Activated CD4-positive, alpha-beta T cell treated with anti-CD3 and anti-CD28 coated beads, Interleukin-2, amount 50 U/mL, for 1 hour (primary cell): ENCODE measurements at places on chromosomes 16 and 17.

- no peak for DNase-seq
These were observed 6.5 kb upstream of the CDH5 start for GRCh38 chr16:66359811-66360608.

- DNase-seq: peak; percentile 89
These were observed 117.8 kb upstream of the CDC42EP4 start for GRCh38 chr17:73429440-73430164.

DNA sequence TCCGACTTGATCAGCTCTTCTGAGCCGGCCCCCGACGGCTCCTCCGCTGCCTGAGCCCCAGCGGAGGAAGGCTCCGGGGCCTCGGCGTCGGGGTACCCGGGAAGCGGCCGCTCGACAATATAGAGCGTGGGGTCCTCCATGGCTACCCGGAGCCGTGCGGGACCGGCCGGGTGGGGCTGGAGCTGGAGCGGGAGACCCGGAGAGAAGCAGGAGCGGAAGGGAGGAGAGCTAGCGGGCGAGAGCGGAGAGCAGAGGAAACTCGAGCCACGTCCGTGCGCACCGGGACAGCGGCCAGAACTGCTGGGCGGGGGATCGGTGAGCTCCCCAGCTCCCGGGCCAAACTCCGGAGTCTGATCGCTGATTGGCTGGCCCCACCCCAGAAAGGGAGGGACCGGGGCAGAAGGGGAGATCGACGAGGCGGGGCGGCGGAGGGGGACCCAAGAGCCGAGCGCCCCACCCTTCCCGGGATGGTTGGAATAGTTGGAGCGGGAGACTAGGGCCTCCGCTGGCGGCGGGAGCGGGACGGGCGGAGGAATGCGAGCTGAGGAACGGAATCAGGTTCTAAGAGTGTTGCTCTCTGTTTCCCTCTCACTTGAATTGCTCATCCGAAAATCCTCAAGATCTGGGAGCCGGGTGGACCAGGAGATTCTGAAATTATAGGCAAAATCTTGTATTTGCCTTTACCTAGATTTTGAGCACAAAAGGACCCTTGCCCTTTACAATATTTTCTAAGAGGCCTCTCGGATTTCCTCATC is at the start of gene CAVIN1:
Gene CAVIN1, minus strand, starts transcription at position 299 of the 755 bp plus-strand sequence. Its CDS starts 159 bp downstream, at position 140.
- no peak for DNase-seq

DNA sequence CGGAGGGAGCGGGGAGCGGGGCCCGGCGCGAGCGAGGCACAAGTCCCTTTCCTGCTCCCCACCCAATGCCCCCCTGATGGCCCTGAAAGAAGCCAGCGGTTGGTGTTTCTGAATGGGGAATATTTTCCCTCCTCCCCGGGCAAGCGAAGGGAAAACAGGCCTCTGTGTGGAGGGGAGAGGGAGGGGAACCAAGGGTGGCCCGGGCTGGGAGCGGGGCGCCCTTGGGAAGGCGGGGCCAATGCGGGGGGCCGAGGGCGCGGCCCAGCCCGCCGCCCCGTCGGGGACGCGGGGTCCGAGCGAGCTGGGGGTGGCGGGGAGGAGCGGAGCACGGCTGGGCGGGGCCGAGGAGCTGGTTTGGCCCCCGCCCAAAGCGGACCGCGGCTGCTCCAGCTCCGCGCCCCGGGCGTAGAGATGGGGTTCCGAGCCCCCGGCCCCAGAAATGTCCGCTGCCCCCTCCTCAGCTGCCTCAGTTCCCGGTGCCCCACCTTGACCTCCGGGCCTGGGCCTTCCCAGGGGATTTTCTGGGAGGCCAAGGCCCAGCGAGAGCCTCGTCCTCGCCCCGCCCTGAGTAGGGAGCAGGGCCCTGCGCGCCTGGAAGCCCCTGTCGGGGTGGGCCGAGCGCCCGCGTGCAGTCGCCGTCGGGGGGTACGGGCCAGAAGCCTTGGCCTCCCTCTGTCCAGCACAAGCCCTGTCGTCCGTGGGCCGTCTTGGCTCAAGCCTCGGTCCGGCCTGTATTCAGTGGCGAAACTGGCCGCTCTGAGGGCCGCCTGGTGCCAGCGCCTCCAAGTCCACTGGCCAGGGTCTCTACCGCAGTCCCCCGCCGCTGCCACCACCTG is 3.9 kb upstream of the HEXIM1 start:
- DNase-seq: no peak

DNA sequence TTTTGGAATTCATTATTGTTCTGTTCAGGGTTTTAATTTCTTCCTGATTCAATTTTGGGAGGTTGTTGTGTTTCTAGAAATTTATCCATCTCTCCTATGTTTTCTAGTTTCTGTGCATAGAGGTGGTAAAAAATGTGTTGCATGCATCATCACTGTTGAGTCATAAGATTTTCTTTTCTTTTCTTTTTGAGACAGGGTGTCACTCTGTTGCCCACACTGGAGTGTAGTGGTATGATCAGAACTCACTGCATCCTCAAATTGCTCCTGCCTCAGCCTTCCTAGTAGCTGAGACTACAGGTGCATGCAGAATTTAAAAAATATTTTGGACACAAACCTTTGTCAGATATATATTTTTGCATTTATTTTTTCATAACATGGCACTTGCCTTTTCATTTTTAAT is 184.8 kb downstream of the BCAS3 start:
- DNase-seq: no peak

GRCh38 chr17:2797226-2797625 is 988 bp downstream of the RAP1GAP2 start:
- DNase-seq: no peak

- DNase-seq: no peak
These were observed 7.0 kb downstream of the ATPAF2 start for GRCh38 chr17:18031955-18032354.

DNA sequence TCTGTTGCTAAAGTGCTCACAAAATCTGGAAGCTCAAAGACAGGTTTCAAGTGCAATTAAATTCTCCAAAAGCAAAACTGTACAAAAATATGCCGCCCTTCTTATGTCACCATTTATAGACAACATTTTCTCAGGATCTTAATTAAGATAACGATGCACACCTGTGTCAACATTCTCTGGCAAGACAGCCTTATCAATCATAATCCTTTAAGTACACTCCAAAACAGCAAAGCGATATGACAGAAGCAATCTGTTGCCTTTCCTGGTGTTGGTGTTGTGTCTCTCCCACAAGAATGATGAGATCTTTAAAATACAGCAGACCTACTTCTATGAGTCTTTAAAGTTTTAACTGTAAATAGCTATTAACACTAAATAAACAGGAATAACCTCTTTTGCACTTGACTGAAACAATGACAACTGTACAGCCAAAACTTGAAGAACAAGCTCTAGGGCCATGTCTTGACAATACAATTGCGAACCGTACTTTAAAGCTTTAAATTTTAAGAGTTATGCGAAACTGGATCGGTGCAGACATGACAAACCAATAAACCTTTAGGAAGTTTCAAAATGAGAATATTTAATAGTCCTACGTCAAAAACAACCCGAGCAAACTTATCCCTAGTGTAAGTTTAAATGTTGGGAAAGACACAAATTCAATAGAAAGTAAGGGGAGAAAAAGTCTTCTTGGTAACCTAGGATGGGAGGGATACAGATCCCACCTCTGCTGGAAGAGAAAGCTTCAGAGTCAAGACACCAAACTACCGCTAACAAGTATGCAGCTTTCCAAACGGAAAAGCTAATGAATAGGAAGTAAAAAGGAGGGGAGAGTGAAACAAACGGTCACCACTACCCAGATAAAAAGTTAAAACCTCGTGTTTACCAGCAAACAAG is 3.3 kb upstream of the IRX5 start:
- no peak for DNase-seq

DNA sequence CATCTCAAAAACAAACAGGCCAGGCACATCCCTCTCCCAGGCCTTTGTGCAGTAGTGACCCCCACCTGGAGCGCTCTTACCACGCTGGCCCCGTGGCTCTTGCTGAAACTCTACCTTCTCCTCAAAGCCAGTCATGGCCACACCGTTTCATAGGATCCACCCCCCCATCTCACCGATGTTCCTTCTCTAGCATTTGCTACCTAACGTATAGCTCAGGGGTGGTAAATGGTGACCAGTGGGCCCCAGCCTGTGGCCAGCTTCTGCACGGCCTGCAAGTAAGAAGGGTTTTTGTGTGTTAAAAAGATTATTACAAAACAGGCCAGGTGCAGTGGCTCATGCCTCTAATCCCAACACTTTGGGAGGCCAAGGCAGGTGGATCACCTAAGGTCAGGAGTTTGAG is 43.8 kb downstream of the RMI2 start:
- no peak for DNase-seq

GRCh38 chr16:74797414-74797813 is 22.8 kb upstream of the FA2H start:
- DNase-seq: no peak

- no peak for DNase-seq
These were observed 354.3 kb downstream of the CPPED1 start for GRCh38 chr16:12449374-12449773.
